NCI-H510A (cell line): ENCODE measurements at places on chromosomes 3 and 15.

DNA sequence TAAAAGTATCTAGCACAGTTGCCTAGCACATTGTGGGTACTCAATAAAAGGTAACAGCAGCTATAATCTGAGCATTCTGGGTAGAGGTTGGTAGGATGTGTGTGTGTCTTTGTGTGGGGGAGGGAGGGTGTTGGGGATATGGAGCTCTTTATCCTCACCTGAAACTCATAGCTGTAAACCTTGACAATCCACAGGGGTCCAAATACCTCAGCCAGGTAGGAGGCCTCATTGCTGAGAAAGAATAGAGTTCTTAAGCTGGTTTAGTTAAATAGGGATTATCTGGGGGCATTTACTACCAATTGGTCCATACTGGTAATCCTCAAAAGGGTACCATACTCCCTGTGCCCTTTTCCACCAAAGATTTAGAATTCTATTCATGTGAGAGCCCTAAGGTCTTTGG is 3.9 kb downstream of the SERF2 start:
- DNase-seq = no peak

DNA sequence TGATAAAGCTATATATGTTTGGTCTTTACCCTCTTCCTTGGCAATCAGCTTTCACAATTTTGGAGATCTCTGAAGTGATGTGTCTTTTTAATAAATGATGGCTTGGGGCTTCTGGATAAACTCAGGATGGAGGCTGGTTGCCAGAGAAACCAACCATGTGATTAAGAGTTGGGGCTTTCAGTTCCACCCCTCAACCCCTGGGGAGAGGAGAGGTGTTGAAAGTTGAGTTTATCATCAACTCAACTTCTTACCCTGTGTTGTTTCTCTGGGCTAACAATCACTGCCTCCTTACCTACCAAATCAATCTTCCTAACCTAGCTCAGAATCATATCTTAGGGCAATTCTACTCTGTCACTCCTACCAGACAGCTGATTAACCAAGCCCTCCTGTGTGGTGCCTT is 735.8 kb downstream of the ZPLD1 start:
- DNase-seq = no peak

GRCh38 chr15:37133602-37134001 is 33.3 kb upstream of the MEIS2 start:
- DNase-seq = no peak

DNA sequence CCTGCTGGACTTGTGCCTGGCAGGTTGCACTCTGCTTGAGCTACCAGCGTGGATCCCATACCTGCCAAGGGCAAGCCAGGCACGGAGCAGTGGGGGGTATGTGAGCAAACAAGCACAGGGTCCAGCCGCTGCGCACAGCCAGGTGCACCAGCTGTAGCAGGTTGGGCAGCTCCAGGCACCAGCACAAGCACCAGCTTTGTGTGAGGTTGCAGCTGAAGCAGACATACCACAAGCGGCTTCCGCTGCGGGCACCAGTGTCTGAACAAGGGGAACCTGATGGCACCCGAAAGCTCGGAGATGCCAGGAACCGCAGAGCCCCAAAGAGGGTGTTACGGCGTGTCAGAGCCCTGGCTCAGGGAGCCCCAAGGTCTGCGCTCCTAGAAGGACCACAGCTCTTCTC is 472.7 kb upstream of the ARL6 start:
- DNase-seq = peak; percentile 52

GRCh38 chr15:90887037-90887481 is 2.8 kb downstream of the FES start:
- no peak for DNase-seq
